ENCODE measurements at places on chromosomes 5 and 9. TPM values are rescaled to one million over a fixed set of nuclear protein-coding genes. Genes with fewer than 3 reads are reported as not detected.

The OR1N2 gene
- not detected for total RNA-seq

The PSMB7 gene
- 260 TPM for total RNA-seq

The PTGR1 gene
- 77.9 TPM for total RNA-seq

The FOXB2 gene
- not detected for total RNA-seq

The CCL27 gene
- 0.14 TPM for total RNA-seq

The SPATA31A3 gene
- not detected for total RNA-seq

The PRLR gene
- not detected for total RNA-seq

The LCN6 gene
- not detected for total RNA-seq

The MAPKAP1 gene
- 81.3 TPM for total RNA-seq

The LCN15 gene
- total RNA-seq: not detected

The SLC34A1 gene
- total RNA-seq: not detected

The KIF12 gene
- 0.53 TPM for total RNA-seq

The LCN9 gene
- total RNA-seq: not detected

The RASGEF1C gene
- total RNA-seq: not detected

The DNAJC21 gene
- 53.2 TPM for total RNA-seq

The AGPAT2 gene
- total RNA-seq: 48.9 TPM

The PCDHA10 gene
- 0.07 TPM for total RNA-seq

The GPR150 gene
- 0.20 TPM for total RNA-seq

The SLC25A2 gene
- 0.32 TPM for total RNA-seq

The LHX2 gene
- not detected for total RNA-seq

The BRD9 gene
- total RNA-seq: 50.6 TPM

The TMEM215 gene
- 0.18 TPM for total RNA-seq

The BNC2 gene
- total RNA-seq: 16.8 TPM

The LURAP1L gene
- 3.3 TPM for total RNA-seq

The NUP155 gene
- 46.9 TPM for total RNA-seq

The MLANA gene
- not detected for total RNA-seq

The OCLN gene
- 36.5 TPM for total RNA-seq

The PCDHGA6 gene
- 1.3 TPM for total RNA-seq

The PCDHB14 gene
- total RNA-seq: 0.78 TPM

The EQTN gene
- total RNA-seq: not detected

The ATOX1 gene
- total RNA-seq: 68.7 TPM

The BBLN gene
- total RNA-seq: 20.6 TPM

The CTSV gene
- total RNA-seq: 1.1 TPM

The CTNND2 gene
- total RNA-seq: not detected

The ADCY2 gene
- total RNA-seq: not detected

The GPR21 gene
- total RNA-seq: 0.46 TPM

The CARTPT gene
- not detected for total RNA-seq

The WNT8A gene
- not detected for total RNA-seq

The CKS2 gene
- 275 TPM for total RNA-seq

The CCDC183 gene
- total RNA-seq: 0.26 TPM

The IL7R gene
- total RNA-seq: 1.2 TPM

The GABRA1 gene
- total RNA-seq: not detected

The PGM5 gene
- 0.26 TPM for total RNA-seq

The HAVCR2 gene
- 0.07 TPM for total RNA-seq

The TEX10 gene
- total RNA-seq: 27.8 TPM

The HAVCR1 gene
- total RNA-seq: not detected

The CMYA5 gene
- under 0.01 TPM for total RNA-seq

The DMRT2 gene
- total RNA-seq: not detected

The ERAP2 gene
- 5.6 TPM for total RNA-seq

The SLC6A7 gene
- not detected for total RNA-seq

The ZNF354C gene
- total RNA-seq: 7.1 TPM

The HRH2 gene
- total RNA-seq: 0.26 TPM

The TLR4 gene
- total RNA-seq: 51.7 TPM

The PRDM9 gene
- not detected for total RNA-seq

The GRIA1 gene
- not detected for total RNA-seq

The STK32A gene
- 0.18 TPM for total RNA-seq

The SLC34A3 gene
- total RNA-seq: not detected

The HCN1 gene
- not detected for total RNA-seq
